ENCODE measurements at places on chromosomes 7 and 10.
A peak's percentile ranks its signal among the peaks of the same experiment; 100 is the strongest.

DNA sequence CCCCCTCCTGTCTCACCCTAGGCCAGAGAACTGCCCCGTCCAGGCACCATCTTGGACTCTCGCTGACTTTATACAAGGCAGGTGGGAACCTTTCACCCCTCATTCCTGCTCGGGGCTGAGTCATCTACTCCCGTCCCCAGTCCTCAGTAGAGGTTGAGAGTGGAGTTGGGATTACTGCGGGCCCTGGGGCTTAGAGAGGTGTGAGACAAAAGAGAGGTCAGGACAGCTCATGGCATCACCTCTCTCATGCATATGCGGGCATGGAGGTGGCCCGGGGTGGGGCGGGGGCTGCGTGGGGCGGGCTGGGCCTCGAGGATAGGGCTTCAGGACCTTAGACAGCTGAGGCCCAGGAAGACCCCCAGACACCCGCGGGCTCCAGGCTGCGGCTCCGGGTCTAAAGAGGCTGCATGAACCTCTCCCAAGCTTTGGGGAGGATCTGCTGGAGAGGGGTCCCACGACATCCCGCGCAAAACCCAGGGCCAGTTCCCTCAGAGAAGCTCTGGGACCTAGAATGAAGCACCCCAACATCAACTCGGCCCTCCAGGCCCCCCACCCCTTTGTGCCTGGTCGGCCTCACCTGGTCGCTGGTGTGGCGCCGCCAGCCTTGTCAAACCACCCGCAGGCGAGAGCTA, 317 bp downstream of the PDZD7 start:
- peaks cover 20% of the 10 kb centered on the region for H3K4me1 ChIP-seq
- peaks cover 2% of the 10 kb centered on the region for H3K36me3 ChIP-seq
- peak overlapping the region; percentile 87 for H3K4me3 ChIP-seq

- H3K36me3 ChIP-seq, result no peaks in the 10 kb centered on the region
- no peak for DNase-seq
- no peaks in the 10 kb centered on the region for H3K4me1 ChIP-seq
- no peaks in the 10 kb centered on the region for H3K27me3 ChIP-seq
Observed at GRCh38 chr7:3882782-3883181, 581.7 kb downstream of the SDK1 start.

DNA sequence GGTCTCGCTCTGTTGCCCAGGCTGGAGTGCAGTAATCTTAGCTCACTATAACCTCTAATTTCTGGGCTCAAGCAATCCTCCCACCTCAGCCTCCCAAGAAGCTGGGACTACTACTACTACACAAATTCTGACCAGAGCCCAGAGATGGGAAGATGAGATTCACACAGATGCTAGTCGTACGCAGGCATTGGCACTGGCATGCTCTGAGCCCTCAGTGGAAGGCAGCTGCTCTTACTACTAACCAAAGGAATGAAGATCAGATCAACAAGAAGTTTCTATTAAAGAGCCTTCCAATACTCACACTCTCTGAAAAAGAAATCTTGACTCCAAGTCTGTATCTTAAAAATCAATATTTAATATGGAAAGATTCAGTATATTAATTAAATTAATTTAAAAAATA, 10.7 kb downstream of the GDF2 start:
- no peaks in the 10 kb centered on the region for H3K4me1 ChIP-seq
- H3K4me3 ChIP-seq, result no peak overlapping the region
- H3K36me3 ChIP-seq, result no peaks in the 10 kb centered on the region
- H3K27me3 ChIP-seq, result no peaks in the 10 kb centered on the region
- DNase-seq, result no peak
- H3K27ac ChIP-seq, result no peak overlapping the region

DNA sequence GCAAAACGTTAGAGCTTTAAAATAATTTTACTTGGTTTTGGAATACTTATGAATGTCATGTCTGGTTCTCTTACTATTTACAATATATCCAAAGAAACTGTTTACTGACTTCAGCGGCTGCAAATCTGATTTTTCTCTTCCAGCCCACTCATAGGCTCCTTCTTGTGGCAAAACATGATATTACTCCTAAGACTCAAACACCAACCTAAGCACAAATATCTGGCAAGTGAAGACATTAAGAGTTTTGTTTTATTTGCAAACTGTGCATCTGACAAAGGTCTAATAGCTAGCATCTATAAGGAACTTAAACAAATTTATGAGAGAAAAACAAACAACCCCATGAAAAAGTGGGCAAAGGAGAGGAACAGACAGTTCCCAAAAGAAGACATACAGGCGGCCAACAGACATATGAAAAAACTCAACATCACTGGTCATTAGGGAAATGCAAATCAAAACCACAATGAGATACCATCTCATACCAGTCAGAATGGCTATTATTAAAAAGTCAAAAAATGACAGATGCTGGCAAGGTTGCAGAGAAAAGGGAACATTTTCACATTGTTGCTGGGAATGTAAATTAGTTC, 20.3 kb upstream of the GJC3 start:
- no peak overlapping the region for H3K4me3 ChIP-seq
- no peak for DNase-seq
- H3K27me3 ChIP-seq, result peaks cover 3% of the 10 kb centered on the region
- H3K36me3 ChIP-seq, result no peaks in the 10 kb centered on the region

- H3K27ac ChIP-seq, result no peak overlapping the region
- H3K4me1 ChIP-seq, result no peaks in the 10 kb centered on the region
- DNase-seq, result no peak
- no peaks in the 10 kb centered on the region for H3K36me3 ChIP-seq
- H3K27me3 ChIP-seq, result no peaks in the 10 kb centered on the region
- no peak overlapping the region for H3K4me3 ChIP-seq
Observed at GRCh38 chr7:120521761-120522737, 249.1 kb downstream of the KCND2 start.
